Activated naive CD8-positive, alpha-beta T cell treated with anti-CD3 and anti-CD28 coated beads for 36 hours (primary cell): ENCODE measurements at places on chromosomes 11 and 22. TPM values are rescaled to one million over a fixed set of nuclear protein-coding genes. Genes with fewer than 3 reads are reported as not detected.
A peak's percentile ranks its signal among the peaks of the same experiment; 100 is the strongest.

GRCh38 chr11:120231963-120232362, 8.0 kb upstream of the POU2F3 start:
- no peak overlapping the region for H3K4me3 ChIP-seq
- peaks cover 25% of the 10 kb centered on the region for H3K27me3 ChIP-seq
- no peaks in the 10 kb centered on the region for H3K36me3 ChIP-seq
- H3K4me1 ChIP-seq, result peaks cover 4% of the 10 kb centered on the region
- DNase-seq, result no peak

Gene LRRN4CL
- total RNA-seq, result 0.21 TPM

DNA sequence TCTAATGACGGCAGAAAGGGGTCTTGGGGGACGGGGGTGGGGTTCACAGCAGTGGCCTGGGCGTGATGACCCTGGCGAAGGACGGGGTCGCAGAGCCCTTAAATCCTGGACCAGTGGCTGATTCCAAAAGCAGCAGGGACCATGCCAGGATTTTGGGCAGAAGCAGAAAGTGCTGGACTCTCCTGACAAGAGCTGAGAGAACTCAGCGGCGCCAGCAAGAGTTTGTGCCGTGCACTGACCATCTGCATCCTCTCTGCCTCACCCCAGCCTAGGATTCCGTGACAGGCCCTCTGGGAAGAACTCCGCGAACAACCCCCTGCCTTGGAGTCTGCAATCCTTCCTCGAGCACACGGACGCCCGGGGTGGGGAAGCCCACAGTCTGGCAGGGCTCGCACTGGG, 644 bp upstream of the NDUFV1 start:
- peaks cover 15% of the 10 kb centered on the region for H3K27me3 ChIP-seq
- H3K4me3 ChIP-seq, result peak overlapping the region; percentile 94
- peaks cover 11% of the 10 kb centered on the region for H3K4me1 ChIP-seq
- peak overlapping the region; percentile 71 for H3K27ac ChIP-seq
- H3K36me3 ChIP-seq, result peaks cover 14% of the 10 kb centered on the region

Gene SMIM35
- not detected for total RNA-seq

DNA sequence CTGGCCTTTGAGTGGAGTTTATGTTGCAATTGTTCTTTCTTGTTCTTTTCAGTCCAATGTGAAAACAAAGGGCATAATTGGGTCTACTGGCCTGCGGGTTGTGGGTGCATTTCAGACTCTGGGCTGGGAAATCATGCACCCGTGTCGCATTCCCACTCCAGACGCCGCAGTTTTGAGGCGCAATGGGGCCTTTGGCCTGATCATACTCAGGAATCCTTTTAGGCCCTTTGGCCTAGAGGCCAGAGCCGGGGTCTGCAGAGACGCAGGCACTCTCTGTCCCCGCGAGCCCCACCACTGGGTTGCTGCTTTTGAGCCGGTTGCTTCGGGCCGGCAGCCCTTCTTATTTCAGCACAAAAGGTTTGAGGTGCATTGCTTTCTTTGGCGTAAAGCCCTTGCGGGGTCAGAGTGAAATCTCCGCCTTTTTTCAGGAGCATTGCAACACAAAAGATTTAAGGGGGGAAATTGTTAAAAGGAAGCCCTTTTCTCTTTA, 48.4 kb upstream of the DBX1 start:
- no peaks in the 10 kb centered on the region for H3K36me3 ChIP-seq
- H3K27ac ChIP-seq, result no peak overlapping the region
- H3K27me3 ChIP-seq, result peaks cover 65% of the 10 kb centered on the region
- DNase-seq, result no peak
- no peak overlapping the region for H3K4me3 ChIP-seq

DNA sequence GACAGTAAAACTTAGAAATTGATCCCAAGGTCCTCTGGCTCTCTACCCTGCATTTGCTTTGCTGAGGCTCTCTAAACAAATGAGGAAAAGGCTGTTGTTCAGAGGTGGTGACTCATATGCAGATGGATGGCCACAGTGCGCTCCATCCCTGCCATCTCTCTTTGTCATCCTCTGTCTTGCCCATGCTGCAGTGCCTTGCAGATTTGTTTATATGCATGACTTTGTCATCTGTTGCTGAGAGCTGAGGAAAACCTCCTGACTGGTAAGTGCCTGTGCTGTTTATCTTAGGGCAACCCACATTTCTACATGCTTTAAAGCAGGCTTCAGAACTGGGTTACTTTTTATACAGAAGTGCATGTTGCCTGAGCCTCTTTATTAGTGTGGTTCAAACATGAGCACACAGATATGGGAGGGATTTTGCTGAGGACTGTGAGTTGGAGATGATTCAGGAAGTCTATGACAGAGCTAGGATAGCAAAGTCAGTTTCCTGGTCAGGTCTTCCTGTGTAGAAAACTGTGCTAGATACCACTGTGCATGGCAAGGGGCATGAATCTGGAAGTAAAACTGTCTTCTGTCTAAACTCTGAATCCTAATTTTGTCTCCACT, 57.4 kb downstream of the JAM3 start:
- peaks cover 17% of the 10 kb centered on the region for H3K36me3 ChIP-seq
- peaks cover 38% of the 10 kb centered on the region for H3K27me3 ChIP-seq

- no peak overlapping the region for H3K27ac ChIP-seq
- H3K27me3 ChIP-seq, result peaks cover 8% of the 10 kb centered on the region
- no peaks in the 10 kb centered on the region for H3K36me3 ChIP-seq
- no peak overlapping the region for H3K4me3 ChIP-seq
Measured at GRCh38 chr11:125481531-125481930, 14.5 kb downstream of the FEZ1 start.

Gene PTGDR2
- total RNA-seq, result 0.16 TPM

Gene ELMOD1
- total RNA-seq, result not detected

DNA sequence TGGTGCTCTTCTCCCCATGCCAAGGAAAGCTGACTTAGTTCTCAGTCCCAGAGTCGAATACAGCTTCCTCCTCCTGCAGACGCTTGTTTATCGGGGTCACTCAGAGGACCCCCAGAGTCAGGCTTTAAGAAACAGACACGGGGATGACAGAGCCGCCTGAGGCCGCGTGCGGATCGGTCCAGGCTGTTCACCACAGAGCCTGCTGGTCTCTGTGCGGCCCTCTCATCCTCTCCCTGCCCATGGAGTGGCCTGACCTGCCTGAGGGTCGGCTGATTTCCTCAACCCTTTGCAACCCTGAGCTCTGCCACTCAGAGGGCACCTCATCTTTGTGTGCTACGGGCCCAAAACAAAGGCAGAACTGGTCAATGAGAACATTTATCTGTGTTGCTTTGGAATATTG, 2.1 kb downstream of the GAL start:
- no peak overlapping the region for H3K4me3 ChIP-seq
- no peak overlapping the region for H3K27ac ChIP-seq
- H3K27me3 ChIP-seq, result peaks cover 48% of the 10 kb centered on the region
- no peak for DNase-seq
- H3K36me3 ChIP-seq, result no peaks in the 10 kb centered on the region

Gene OR51B2
- total RNA-seq, result not detected

DNA sequence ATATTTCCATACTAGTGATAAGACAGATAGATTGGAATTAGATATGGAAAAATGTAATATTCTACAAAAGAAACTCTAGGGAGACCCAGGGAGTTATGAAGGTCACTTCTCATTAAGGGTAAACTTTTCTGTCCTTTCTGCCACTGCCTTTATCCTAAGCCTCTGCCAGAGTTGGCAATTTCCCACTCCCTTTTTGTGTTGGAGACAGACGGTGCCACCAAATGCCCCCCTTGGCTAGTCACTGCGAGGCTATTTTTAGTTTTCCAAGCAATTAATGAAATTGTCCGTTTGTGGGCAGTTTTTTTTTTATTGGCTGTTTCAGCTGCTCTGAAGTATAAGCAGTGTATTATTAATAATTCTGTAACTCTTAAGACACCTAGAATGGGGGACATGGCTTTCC, 67.6 kb upstream of the TENM4 start:
- H3K36me3 ChIP-seq, result no peaks in the 10 kb centered on the region
- H3K27me3 ChIP-seq, result peaks cover 6% of the 10 kb centered on the region
- no peaks in the 10 kb centered on the region for H3K4me1 ChIP-seq

Gene MCHR1
- total RNA-seq, result not detected

DNA sequence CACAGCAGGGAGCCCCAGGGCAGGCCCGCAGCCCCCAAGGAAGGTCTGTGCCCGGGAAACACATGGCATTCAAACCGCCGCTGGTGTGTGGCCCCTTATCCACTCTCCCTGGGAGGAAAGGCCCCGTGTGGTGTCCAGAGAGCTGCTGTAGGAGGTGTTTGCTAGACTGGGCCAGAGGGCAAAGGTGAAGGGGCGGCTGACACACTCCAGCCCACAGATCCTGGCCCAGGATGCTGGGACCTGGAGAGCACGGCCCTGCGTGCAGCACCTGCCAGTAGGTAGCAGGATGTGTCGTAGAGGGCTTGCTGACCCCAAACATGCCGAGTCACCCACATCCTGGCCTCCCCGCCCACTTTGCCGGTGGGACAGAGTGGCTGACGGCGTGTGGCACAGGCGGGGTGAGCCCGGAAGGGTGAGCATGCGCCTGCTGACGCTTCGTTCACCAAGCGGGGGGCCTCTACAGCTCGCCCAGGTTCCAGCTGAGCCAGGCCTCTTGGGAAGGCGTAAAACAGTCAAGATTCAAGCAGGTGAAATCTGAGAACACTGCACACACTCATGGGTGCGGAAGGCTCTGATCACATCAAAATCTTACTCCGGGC, 11.0 kb downstream of the OSBPL5 start:
- no peak for DNase-seq
- peaks cover 2% of the 10 kb centered on the region for H3K36me3 ChIP-seq
- H3K27ac ChIP-seq, result no peak overlapping the region
